RPMI7951 (cell line): ENCODE measurements at places on chromosomes 11 and 22. TPM values are rescaled to one million over a fixed set of nuclear protein-coding genes. Genes with fewer than 3 reads are reported as not detected.

DNA sequence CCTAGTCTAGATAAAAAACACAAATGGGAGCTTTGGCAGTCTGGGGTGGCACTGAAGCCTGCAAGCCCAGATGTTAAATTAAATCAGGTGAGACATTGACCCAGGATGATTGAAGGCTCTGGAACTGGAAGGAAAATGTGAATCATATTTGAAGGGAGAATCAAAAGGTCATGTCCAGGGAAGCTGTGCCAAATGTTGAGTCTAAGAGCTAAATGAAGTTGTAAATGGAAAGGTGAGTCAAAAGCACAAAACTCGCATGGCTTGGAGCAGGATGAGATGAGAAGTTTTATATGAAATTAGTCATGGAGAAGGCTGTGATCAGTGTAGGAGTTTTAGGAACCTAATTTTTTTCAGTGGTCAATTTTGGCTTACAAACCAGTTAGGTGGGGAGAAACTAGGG lies 301.1 kb downstream of the BLID start:
- peak; percentile 70 for DNase-seq

GRCh38 chr11:47950396-47950795 lies 30.0 kb upstream of the PTPRJ start:
- peak; percentile 38 for DNase-seq

Gene HPX
- total RNA-seq = 0.48 TPM in 1 of 2 replicates, not detected in the other

GRCh38 chr11:123903932-123904331 lies 2.0 kb downstream of the OR8D4 start:
- DNase-seq = no peak

Gene SLC35C1
- 4.8 and 5.2 TPM in 2 replicates for total RNA-seq

GRCh38 chr22:22773979-22774604 lies 113.5 kb upstream of the IGLL5 start:
- no peak for DNase-seq

DNA sequence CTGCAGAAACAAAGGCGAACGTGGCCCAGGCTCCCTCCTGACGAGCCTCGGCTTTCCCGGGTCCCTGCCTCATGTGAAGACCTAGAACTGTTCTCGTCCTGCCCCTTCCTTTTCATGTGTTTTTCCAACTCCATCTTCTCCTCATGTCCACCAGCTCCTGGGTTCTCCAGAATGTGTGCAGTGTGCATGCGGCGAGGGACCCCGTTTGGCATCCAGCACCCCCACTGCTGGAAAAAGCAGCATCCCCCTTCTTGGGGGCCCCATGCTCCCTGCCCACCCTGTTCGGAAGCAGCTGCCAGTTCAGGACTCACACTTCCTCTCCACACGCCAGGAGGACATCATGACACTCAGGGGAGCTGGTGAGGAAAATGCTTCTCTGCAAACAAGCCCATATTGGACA lies 313.5 kb downstream of the BRD1 start:
- no peak for DNase-seq

DNA sequence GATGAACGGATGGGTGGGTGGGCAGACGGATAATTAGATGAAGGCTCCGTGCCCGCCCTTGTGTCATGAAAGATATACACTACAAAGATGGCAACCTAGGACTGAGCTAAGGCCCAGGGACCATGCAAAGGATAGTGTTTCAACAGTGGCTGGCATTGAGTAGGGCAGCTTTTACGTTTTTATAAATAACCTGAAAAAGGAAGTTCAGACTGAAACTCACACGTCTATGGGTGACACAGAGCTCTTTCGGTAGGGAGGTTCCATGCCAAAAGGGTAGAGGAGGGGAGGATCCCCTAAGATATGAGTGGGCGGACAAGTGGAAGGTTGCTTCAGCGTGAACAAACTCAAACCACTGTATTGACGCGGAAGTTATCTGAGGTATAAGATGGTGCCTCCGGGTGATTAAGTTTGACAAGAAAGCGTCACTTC lies 90.5 kb downstream of the UBASH3B start:
- no peak for DNase-seq
